ENCODE measurements at places on chromosomes 4 and X.
A peak's percentile ranks its signal among the peaks of the same experiment; 100 is the strongest.

DNA sequence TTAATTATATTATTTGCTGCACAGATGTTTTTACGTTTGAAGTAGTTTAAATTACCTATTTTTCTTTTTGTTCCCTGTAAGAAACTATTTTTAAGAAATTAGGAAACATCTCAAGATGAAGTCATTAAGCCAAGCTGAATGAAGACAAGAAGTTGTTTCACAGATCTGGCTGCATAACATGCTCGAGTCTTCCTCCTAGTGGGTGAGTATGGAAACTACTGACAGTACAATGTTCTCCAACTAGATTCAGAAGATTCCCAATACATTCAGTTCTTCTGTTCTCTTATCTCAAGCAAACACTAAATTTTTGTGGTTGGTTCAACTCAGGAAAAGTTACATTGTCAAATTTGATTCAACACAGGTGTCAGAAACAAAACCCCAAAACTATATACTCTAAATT is 256.8 kb upstream of the VCX start:
- no peak for DNase-seq

- DNase-seq, result no peak
Observed at GRCh38 chrX:152642931-152643564, 5.4 kb downstream of the GABRQ start.

DNA sequence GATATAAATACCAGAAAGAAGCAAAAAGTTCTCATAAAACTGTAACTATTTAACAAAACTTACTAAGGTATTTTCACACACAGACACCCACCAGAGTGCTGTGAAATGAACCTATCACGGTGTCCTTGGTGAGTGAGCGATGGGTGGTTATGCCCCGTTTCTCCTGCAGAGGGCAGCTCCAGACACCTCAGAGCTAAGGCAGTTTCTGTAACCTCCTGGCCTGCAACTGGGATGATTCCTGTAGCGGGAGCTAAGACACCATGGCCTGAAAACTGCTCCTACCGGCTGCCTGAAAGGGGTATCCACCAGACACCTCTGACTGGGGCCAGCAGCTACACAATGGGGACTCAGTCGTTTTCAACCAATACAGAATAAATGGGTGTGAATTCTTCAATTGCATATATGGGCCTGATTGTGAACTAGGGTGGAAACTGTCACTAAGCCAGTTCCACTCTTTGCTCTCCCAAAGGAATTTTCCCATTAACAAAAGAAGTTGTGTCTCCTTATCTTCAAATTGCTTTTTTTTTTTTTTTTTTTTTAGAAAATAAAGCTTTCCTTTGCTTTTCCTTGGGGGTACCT is 2375.8 kb upstream of the TENM3 start:
- DNase-seq, result peak; percentile 31

GRCh38 chr4:16705341-16705740 is 193.1 kb downstream of the LDB2 start:
- no peak for DNase-seq

DNA sequence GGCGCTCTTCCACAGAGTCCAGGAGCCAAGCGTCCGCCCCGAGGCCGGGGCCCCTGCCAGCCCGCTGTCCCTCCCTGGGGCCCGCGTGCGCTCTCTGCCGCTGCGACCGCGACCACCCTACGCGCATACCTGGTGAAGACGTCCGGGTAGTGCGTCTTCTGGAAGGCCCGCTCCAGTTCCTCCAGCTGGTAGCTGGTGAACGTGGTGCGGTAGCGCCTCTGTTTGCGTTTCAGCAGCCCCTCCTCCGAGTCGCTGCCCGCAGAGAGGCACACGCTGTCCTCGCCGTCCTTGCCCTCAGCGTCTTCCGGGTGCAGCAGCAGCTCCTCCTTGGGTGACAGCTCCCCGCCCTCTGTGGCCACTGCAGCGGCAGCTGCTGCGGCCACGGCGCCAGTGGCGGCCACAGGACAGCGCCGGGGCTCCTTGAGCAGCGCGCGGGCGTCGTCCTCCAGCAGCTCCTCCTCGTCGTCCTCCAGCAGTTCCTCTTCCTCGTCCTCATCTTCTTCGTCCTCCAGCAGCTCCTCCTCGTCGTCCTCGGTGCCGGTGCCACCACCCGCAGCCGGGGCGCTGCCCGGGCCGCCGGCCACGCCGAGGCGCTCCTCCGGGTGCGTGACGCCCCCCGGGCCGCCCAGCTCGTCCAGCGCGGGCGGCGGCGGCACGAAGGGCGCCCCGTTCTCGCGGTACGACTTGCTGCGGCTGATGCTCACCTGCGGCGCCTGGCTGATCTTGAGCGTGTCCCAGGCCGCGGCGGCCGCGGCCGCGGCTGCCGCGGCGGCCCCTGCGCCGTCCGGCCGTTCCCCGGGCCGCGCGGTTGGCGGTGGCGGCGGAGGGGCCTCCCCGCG is 2.8 kb downstream of the ARX start:
- DNase-seq, result no peak

DNA sequence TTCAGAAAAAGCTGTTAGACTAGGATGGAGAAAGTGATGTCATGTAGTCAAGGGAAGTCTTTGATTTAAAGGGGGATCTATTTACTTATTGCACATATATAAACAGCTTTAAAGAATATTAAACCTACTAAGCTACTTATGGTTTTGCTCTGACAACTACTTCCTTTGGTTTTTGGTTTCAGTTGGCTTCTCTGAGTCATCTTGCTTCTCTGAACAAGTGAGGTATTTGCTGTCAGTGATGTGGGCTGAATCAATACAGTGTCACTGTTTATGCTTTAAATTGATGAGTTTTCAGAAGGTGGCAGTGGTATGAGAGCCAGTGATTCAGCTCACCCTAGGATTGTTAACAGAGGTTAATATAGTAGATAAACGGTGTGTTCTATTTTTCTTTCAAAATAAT is 75.1 kb downstream of the CEP44 start:
- DNase-seq, result no peak

- DNase-seq, result no peak
Observed at GRCh38 chrX:84363663-84364062, 138.6 kb downstream of the HDX start.

DNA sequence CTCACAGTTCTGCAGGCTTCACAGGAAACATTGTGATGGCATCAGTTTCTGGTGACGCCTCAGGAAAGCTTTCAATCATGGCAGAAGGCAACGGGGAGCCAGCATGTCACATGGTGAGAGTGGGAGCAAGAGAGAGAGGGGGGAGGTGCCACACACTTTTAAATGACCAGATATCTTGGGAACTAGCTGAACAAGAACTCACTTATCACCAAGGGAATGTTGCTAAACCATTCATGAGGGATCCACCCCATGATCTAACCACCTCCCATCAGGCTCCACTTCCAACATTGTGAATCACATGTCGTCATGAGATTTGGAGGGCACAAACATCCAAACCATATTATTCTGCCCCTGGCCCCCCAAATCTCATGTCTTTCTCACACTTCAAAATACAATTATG is 43.3 kb upstream of the GPR173 start:
- no peak for DNase-seq

DNA sequence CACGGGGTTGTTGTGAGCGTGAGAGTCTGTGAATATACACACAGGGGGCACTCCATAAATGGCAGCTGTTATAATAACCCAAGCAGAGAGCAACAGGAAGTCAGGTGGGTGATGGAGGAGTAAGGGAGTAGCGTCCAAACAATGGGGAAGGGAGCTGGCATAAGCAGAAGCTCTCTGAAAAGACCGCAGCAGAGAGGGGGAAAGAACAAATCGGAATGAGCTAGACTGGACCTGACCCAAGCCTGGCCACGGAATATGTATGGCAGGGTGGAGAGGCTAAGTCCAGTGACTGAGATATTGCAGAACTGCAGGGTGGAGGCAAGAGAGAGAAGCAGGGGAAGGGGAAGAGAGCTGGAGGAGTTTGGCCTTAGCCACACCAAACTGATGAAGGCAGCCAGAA is 6.5 kb upstream of the GJB1 start:
- DNase-seq, result no peak

DNA sequence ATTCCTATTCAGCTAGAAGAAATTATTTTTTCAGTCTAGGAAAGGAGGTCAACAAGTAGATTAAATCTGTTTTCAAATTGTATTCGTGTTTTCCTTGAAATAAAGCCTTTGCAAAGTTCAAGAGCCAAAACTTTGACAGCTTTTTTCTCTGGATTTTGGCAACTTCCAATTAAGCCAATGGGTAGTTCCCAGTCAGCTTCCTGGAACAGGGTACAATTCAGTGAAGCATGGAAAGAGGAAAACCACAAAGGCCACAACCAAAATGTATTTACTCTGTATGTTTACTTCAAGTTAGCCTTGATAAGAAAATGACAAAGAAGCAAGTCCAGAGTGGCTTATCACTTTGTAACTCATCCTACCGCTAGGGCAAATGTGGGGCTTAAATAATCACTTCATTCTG is 188.6 kb downstream of the COMMD8 start:
- DNase-seq, result no peak

GRCh38 chrX:97030463-97030862 is 146.8 kb downstream of the RPA4 start:
- DNase-seq, result no peak

DNA sequence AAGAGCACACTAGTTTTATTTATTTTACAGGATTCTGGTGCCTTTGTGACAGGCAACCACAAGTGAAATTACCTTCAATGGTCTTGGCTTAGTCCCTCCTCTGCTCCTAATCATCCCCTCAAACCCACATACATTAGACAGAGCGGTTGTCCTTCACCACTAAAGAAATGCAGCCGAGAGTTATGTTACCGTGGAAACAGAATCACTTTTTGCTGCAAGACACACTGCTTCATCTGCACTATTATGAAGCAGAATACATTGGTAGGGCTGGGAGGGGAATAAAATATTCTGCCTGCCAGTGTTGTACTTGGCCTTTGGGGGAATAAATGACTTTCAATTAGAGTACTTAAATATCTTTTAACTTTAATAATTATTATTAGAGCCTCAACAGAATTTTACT is 75.2 kb downstream of the ARHGEF38 start:
- no peak for DNase-seq

DNA sequence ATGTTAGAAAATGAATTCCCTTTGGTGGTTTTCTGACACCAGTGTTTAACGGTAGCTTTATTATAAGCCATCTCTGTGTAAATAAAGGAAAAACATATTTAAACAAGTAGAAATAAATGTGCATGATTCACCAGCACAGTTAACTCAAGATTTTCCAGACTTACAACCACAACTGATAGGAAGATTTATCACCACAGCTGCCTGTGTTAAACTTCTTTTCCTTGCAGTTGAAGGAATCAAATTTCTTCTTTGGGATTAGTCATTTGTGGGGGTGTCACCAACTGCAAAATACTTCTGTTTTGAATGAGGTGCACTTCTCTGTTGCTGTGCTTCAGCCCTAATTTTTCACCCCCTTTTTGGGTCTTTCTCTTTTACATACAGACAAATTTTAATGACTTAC is 128.1 kb upstream of the STK26 start:
- DNase-seq, result no peak

- DNase-seq, result no peak
Observed at GRCh38 chr4:7227008-7227407, 34.7 kb downstream of the SORCS2 start.

- no peak for DNase-seq
Observed at GRCh38 chr4:139241784-139242151, 38.3 kb downstream of the MGARP start.

- DNase-seq, result no peak
Observed at GRCh38 chrX:16023790-16024734, 99.3 kb upstream of the GRPR start.

DNA sequence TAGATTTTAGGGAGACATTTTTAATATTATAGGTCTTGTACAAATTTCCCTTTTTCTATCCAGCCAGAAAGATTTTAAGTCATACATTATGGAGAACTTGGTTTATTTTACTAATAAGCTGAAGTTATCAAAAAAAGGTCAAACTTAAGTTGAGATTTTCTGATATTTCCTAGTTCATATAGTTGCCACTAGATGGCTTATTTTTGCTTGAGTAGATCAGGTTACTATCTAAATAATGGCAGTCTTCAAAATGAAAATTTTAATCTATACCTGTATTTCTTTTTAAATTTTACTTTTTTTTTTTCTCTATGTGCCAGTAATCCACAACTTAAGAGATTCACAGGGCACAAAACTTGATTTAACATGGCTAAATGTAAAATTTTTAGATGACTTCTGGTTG is 52.3 kb downstream of the USP9X start:
- no peak for DNase-seq

- DNase-seq, result no peak
Observed at GRCh38 chr4:35884714-35885480, 359.4 kb downstream of the ARAP2 start.

- no peak for DNase-seq
Observed at GRCh38 chrX:24728530-24728929, 34.8 kb downstream of the POLA1 start.

DNA sequence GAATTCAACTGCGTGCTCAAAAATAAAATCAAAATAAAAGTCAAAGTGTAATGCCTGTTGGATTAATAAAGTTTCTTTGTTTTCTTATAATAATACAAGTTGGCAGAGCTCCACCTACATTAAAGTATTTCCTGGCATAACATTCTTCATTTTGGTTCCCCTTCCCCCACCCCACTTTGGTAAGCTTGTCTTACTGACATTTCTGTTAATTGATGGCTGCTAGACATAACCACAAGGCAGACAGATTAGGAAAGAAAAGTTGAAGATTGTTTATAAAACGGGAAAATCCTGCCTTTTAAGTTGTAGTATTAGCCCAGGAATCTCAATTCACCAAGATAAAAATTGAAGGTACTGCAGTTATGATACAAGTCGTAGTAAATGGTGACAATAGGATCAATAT is 246.5 kb upstream of the RPS6KA3 start:
- DNase-seq, result no peak

- peak; percentile 37 for DNase-seq
Observed at GRCh38 chr4:954211-955020, 19.0 kb downstream of the DGKQ start.

DNA sequence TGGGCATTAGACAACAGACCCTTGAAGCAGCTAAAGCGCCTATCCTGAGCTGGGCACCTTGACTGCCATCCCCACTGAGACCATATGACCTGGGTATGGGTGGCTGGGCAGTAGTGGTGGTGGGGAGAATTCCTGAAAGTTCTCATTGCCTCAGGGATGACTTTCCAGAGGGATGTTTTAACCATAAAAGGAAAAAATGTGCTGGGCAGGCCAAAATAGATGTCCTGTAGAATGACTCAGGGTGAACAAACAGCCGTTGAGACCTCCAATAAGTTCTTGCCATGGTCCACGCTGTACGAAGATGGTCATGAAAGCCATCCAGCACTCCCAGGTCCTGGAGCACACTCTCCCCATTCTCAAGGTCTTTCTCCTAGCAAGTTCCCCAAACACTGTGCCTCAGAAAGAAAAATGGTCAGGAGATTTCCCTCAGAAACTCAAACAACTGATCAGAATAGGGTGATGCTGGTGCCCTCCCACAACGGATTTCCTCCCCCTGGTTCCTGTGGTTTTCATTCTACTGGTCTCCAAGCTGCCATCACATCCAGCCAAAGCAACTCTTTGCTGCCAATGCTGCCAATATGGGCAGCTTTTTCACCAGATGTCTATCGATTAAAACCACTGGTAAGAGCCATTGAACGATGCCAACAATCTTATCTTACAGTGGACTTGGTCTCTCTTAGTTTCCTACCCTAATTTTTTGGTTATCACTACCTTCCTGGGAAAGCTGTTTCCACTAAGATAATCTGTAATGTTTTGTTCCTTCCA is 11.2 kb downstream of the CDKN2AIP start:
- no peak for DNase-seq

GRCh38 chr4:42965326-42965725 is 72.8 kb downstream of the GRXCR1 start:
- no peak for DNase-seq

GRCh38 chr4:170243662-170244288 is 154.0 kb upstream of the AADAT start:
- DNase-seq, result no peak
